NCI-H1930 (cell line): ENCODE measurements at places on chromosomes 16 and 17.
A peak's percentile ranks its signal among the peaks of the same experiment; 100 is the strongest.

DNA sequence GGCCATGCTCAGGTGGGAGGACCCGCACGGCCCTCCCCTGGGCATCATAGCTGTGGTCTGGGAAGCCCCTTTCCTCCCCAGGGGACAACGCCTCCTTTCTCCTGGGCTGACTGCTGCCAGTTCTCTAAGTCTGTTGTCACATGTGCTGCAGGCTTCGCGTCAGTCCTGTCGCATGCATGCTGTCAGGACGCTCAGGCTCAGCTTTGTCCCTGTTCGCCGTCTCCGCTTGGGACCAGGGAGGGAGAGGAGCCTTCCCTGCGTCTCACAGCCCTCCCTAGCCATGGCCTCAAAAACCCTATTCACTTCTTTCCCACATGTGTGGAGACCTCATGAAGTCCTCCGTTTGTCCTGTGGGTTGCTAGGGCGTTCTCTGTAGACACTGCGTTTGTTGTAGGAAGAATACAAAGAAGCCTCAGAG, 21.4 kb downstream of the LDHD start:
- DNase-seq = no peak

- peak; percentile 49 for DNase-seq
These were observed 219.2 kb downstream of the RBFOX3 start for GRCh38 chr17:79391376-79392233.

- DNase-seq = no peak
These were observed 252.2 kb downstream of the CPPED1 start for GRCh38 chr16:12551530-12551929.

- DNase-seq = no peak
These were observed 29.3 kb downstream of the GOSR1 start for GRCh38 chr17:30506481-30506880.

- DNase-seq = no peak
These were observed 756.4 kb upstream of the EEF2KMT start for GRCh38 chr16:5854027-5854426.

GRCh38 chr17:66691644-66692420, 143.1 kb upstream of the CACNG5 start:
- DNase-seq = no peak

- no peak for DNase-seq
These were observed 817 bp downstream of the NDUFAF8 start for GRCh38 chr17:81239714-81240555.

DNA sequence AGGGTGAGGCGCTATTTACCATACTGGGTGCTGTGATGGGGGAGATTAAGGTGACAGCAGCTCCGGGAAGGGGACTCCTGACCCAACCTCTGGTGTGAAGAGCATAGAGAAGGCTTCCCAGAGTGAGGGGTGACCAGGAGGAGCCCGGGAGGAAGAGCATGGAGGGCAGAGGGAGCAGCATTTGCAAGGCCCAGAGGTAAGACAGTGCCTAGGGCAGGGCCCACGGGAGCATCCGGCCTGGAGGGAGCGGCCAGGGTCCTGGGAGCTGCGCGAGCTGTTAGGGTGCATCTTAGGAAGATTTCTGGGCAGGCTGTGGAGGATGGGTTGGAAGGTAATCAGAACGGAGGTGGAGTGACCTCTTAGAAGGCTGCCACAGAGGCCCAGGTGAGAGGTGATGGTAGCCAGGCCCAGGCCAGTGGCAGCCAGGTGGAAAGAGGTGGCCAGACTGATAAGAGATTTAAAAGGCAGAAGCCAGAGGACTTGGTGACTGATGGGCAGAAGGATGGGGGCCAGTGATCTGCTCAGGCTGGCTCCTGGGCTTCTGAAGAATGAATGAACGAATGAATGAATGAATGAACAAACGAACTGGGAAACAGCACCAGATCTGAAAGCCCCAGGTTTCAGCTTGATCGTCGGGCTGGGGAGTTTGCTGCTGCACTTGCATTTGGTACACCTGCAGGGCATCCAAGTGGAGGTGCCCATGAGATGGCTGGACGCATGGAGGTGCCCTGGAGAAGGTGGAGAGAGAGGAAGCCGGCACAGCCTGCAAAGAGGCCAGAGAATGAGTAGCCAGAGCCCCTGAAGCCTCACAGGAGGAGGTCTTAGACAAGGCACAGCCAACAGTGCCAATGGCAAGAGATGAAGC, 13.0 kb upstream of the TMEM92 start:
- no peak for DNase-seq

- no peak for DNase-seq
These were observed 4.1 kb downstream of the PECAM1 start for GRCh38 chr17:64386412-64387144.

DNA sequence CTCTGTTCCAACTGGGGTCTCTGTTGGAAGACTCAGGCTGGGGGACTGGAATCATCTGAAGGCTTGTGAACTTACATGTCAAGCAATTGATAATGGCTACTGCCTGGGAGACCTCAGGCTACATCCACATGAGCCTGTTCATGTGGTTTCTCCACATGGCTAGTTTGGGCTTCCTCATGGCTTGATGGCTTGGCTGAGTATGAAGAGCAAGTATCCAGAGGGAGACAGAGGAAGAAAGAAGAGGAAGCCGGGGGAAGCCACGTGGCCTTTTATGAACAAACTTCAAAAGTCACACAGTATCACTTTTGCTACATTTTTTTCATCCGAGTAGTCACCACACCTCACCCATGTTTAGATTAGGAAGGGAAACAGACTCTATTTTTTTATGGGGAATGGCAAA, 158.9 kb downstream of the TRIM37 start:
- DNase-seq = no peak

GRCh38 chr16:85445064-85445778, 167.9 kb upstream of the GSE1 start:
- DNase-seq = no peak

DNA sequence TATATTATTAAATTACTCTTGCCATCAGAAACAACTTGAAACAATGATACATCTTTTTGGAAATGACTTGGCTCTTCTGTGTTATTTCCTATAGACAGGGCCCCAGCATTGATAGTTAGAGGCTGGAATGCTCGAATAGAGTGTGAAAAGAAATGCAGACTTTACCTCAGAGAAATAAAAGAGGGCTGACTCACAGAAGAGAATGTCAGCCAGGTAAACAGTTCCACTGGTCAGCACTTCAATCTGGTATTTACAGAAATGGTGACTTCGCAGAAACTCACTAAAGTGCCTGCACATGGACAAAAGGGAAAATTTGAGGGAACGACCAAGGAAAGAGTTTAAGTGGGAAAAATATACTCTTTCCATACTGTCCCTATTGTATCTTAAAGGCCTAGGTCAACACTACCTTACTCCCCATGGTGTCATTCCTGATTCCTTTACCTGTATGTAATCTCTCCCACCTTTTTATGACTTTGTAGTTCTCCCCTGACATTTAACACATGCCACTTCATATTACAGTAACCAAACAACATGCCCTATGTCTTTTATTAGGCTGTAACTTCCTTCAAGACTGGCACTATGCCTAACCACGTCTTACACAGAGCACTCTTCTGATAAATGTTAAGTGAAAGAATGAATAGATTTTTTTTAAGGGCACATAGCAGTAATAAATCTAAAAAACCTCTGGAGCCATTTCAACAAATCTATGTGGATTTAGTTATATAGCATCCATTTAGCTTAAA, 36.7 kb downstream of the AKAP10 start:
- no peak for DNase-seq

- no peak for DNase-seq
These were observed 142.2 kb downstream of the RAB11FIP4 start for GRCh38 chr17:31533546-31534155.

- no peak for DNase-seq
These were observed 36.6 kb upstream of the TMEM132E start for GRCh38 chr17:34542700-34543336.

DNA sequence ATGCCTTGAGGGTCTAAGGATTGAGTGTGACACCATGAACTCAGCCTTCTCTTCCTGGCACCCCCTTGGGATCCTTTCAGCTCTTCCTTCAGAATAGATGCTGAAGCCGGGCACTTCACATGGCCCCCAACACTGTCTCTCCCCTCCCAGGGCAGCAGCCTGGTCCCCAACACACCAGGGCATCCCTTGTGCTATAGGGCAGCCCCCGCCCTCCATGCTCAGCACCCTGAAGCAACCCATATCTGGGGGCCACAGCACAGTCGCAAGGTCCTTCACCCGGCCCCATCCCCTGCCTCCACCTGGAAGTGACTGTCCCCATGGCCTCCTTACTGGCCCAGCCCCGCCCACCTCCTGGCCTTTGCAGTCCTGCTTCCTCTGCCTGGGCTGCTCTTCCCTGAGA, 143.1 kb downstream of the C16orf95 start:
- no peak for DNase-seq

GRCh38 chr17:75032720-75033280, 14.0 kb downstream of the ATP5PD start:
- peak; percentile 70 for DNase-seq

DNA sequence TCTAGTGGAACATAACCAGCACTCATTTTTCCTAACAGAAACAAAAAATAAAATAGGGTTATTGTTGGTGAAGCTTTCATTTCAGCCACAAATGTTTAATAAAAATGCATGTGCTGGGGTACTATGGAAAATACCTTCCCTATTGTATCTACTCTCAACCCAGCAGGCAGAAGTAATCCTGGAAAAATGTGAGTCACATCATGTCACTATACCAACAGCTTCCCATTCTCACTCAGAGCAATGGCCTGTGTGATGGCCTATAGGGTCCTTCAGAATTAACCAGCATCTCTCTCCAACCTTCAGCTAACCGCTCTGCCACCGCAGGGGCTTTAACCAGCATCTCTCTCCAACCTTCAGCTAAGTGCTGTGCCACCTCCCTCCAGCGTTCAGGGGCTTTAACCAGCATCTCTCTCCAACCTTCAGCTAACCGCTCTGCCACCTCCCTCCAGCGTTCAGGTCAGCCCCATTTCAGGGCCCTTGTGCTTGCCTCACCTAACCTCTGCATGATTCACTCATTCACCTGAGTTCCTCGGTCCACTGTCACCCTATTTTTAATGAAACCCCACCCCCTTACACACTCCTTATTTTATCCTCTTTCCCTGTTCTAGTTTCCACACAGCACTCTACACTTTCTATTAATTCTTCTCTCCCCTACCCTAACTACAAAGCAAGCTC, 34.0 kb downstream of the UBE2G1 start:
- DNase-seq = no peak

DNA sequence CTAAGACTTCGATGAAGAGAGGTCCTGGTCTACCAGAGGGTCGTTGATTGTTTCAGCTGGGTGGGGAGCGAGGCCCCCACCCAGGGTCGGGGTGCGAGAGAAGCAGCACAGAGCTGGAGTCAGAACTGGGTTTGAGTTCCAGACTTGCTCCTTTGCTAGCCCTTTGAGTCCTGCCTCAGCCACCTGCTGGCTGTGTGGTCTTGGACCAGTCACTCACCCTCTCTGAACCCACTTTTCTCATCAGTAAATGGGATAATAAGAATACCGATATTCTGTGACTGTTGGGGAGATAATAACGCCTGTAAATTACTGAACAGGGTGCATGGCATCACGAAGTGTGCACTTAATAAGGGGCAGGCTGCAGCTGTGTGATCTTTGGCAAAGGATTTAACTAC, 427 bp upstream of the MMP28 start:
- DNase-seq = no peak

DNA sequence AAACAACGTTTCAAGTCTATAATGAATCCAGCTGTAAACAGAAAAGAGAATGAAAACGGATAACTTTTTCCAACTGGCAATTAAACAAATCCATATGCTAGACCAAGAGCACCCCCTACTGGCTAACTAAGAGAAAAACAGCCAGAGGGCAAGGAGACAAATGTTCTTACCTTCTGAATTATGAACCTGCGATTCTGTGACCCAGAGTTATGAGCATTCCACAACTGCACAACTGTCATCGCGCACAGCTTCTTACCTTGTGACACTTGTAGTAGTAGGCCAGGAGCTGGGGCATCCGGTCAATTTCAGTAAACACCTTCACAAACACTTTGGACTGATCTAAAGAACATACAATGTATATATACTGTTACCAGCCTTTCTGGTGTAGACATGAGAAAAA, 18.6 kb downstream of the COG7 start:
- peak; percentile 76 for DNase-seq

- DNase-seq = no peak
These were observed 118.5 kb upstream of the CACNG5 start for GRCh38 chr17:66716236-66717026.

GRCh38 chr16:56936491-56936890, 4.5 kb downstream of the HERPUD1 start:
- peak; percentile 74 for DNase-seq

DNA sequence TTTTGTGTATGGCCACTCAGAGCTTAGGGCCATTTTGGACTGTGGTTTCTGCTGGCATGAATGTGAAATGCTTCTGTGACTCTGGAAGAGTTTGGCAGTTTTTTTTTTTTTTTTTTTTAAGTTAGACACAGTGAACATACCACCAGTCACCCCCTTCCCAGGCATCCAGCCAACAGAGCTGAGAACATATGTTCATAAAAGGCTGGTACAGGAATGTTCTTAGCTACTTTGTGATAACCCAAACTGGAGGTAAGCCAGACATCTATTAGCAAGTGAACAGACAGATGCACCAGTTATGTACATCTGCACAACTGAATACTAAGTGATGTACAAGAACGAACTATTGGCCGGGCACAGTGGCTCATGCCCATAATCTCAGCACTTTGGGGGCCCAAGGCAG, 92.7 kb downstream of the ABCC1 start:
- DNase-seq = no peak

- DNase-seq = no peak
These were observed 21.7 kb downstream of the G6PC1 start for GRCh38 chr17:42922294-42922693.

DNA sequence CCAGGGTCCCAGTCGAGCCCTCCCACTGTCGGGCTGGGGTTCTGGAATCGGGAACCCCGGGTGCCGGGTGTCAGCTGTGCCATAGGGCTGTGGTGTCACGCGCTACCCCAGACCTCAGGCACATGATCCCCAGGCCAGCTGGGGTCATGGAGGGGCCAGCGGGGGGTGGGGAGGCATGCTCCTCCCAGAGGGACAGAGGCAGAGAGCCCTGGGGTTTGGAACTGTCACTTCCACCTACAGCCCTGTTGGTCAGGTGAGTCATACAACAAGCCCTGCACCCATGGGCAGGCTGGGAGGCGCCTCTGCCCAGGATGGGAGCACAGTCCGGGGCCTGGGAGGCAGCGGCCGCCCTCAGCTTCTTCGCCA, 63.0 kb downstream of the BAIAP2 start:
- DNase-seq = no peak

- DNase-seq = peak; percentile 29
These were observed 119.6 kb downstream of the SPAG9 start for GRCh38 chr17:51000835-51001638.

DNA sequence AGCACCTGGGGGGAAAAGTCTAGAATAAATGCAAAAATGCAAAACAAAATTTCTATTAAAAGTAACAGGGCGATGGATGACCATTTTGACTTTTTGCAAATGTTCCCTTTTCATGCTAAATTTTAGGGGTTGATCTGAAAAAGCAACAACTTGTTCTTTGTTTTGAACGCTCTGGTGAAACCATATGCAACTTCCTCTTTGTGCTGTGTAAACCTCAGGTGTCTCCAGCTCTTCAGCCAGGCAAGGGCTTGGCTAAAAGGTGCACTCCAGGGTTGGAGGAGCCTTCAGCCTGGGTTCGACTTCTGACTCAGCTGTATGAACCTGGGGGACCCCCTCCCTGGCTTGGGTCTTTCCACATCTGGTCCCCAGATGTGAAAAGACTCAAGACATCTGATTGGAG, 9.5 kb downstream of the IRF8 start:
- no peak for DNase-seq

- no peak for DNase-seq
These were observed 302.1 kb downstream of the MAP2K6 start for GRCh38 chr17:69716556-69716955.
